ENCODE measurements at places on chromosomes 5 and 9.

GRCh38 chr9:114117996-114118830 is 19.1 kb upstream of the KIF12 start:
- DNase-seq: no peak

GRCh38 chr9:121298689-121299466 is 30.9 kb downstream of the GSN start:
- DNase-seq: no peak

DNA sequence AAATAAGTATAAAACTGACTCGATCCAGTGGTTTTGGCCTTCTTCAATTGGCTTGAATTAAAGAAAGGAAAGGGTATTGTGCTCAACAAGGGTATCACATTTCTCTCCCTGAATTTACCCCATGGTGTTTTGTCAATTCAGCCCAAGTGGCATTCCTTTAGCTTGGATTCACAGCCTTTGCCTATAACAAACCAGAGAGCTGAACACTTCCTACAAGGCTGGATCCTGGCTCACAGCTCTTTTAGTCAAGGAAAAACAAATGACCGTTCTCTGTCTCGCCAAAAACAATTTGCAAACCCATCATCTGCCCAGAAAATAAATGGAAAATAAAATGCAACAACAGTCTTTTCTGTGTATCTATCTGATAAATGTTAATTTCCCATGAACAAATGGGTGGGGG is 5.7 kb downstream of the ZNF366 start:
- DNase-seq: no peak

DNA sequence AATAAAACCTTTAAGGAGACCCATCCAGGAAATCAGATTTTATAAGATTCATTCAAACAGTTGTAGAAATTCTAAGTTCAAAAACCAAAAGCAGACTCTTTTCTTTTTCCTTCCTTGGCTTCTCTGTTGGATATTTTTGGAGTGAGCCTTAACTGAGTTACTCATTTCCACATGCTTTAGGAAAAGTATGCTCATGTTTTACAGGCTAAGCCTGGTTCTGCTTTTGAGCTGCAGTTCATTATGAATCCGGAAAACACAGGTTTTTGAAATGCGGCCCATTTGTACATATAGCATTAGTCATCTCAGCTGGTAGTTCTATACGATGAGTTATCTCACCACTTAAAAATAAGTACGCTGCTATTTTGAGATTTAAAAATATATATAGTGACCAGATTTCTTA is 156.6 kb upstream of the DMRT1 start:
- DNase-seq: no peak

DNA sequence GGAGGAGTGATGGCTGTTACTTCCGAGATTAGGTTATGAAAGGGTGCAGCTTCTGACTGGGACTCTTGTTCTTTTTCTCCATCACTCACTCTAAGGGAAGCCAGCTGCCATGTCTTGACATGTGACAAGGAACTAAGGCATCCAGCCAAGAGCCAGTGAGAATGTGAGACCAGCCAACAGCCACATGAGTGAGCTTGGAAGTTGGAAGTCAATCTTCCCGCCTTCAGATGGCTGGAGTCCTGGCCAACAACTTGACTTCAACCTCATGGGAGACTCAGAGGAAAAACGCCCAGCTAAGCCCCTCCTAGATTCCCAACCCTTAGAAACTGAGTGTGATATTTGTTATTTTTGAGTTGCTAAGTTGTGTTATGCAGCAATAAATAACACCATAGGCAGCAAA is 201.1 kb downstream of the SNX18 start:
- DNase-seq: no peak

GRCh38 chr5:32506799-32507198 is 62.3 kb upstream of the ZFR start:
- DNase-seq: no peak

- DNase-seq: no peak
Measured at GRCh38 chr5:141084487-141084989, 9.9 kb upstream of the PCDHB2 start.

DNA sequence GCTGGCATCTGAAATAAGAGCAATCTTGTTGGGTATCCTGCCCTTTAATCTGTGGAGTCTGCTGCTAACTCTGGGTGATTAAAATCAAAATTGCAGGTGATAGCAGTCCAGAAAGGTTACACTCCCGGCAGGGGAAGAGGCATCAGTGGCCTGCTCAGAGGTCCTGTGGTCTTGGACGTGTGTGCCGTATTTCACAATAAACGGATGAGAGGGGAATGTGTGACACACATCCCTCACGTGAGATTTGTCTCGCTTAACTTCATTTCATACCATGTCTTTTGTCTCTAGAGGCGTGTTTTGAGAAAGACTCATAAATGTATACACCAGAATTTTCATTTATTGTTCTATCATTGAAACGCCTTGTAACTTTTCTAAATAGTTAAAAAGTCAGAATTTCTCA is 36.6 kb downstream of the FAM240B start:
- DNase-seq: no peak

GRCh38 chr5:113052041-113052795 is 75.6 kb downstream of the DCP2 start:
- no peak for DNase-seq

DNA sequence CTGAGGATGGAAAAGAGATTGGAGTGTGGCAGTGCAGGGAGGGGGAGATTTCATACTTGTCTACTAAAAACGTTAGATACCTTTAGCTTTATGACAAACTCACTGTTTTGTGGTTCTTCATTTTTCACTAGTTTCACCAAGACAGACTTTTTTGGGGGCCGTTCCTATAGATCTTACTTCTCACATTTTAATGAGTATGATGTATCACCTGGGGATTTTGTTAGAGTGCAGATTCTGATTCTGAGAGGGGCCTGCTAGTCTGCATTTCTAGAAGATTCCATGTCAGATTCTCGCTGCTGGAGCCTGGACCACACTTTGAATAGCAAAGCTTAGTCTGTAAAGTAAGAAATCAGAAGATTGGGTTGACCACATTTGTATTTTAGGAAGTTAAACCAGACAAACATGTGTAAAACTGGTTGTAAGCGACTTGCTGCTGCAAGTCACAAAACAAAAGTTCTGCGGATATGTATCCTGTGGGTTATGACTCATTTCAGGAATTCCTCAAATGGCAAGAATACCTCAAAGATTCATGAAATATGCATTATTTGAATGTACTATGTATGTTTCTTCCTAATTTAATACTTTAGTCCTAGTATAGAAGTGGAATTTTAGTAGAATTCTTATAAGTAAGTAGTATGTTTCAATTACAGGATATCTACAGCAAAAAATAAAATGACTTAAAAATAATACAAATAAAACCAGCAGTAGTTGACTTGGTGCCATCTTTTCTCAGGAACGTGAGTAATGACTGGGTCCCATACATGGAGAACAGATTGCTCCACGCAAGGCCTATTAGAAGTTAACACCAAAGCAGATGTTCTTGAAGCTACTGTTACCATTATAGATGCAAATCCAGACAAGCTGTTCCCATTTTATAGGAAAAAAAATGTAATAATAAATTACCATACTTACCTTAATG is 27.8 kb downstream of the NFIL3 start:
- DNase-seq: no peak

DNA sequence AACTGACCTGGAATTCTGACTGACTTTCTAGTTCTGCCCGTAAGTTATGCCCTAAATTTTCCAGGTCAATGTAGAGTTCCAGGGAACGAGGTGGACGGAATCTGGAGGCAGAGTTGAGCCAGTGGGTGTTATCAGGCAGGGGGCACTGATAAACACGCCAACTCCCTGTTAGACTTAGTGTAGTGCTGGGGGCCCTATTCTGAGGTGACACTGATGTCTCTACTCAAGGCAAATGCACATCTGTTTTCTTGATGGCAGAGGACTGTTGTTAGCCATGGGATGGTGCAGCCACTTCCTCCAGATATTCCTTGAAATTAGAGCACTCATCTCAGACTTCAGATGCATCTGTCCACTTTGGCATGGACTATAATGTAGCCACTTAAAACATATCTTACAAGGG is 83.5 kb downstream of the C9orf152 start:
- DNase-seq: no peak

DNA sequence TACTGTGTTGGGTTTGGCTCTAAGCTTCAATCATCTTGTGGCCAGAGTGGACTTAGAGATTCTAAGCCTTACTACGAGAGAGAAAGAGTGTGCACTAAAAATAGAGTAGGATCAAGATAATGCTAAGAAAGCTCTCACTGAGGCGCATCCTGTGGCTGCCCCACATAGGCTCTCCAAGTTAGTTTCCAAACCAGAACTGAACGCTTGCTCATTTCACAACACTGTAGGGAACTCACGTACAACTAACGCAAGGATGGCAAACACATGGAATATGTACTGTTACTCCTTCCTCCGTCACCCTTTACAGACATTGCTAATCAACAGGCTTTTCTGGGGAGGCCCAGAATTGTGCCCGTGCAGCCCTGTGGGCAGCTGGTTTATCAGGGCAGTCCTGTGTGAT is 90.9 kb downstream of the EQTN start:
- DNase-seq: no peak

GRCh38 chr9:125536167-125536772 is 170.7 kb downstream of the MAPKAP1 start:
- DNase-seq: no peak

DNA sequence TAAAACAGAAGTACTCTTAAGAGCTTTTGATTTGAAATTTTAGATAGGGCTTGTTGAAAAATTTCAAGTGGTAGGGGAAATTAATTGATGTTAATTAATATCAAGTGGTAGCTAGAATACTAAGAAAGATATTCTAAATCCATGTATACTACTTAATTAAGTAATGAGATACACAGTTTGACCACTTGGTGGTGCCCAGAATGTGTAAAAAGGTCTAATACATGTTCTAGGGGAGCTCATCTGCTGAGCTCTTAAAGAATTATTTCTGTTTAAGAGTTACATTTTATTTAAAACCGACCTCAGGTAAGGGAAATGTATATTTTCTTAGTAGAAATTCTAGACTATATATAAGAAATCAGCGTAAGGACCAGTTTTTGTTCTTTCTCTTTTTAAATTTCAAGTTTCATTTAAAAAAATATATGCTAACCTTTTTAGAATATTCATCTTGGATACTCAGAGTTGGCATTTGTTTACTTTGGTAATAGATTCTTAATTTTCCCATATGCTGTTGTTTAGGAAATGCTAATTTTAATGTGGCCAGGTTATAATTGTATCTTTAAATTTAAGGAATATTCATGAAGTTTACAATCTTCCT is 61.5 kb downstream of the LNPEP start:
- no peak for DNase-seq

- DNase-seq: no peak
Measured at GRCh38 chr9:135355521-135356011, 124.0 kb upstream of the PPP1R26 start.

Measured in stimulated activated CD8-positive, alpha-beta memory T cell treated with anti-CD3 and anti-CD28 coated beads, Interleukin-7, amount 100 ng/mL, for 24 hours (primary cell).